ENCODE measurements at places on chromosomes 13 and 19.
A peak's percentile ranks its signal among the peaks of the same experiment; 100 is the strongest.

GRCh38 chr13:109899748-109900147 lies 113.4 kb upstream of the IRS2 start:
- no peak for DNase-seq

GRCh38 chr13:64457976-64458375 lies 2772.2 kb downstream of the PCDH9 start:
- no peak for DNase-seq

- peak; percentile 27 for DNase-seq
These were observed 14.0 kb upstream of the GJA3 start for GRCh38 chr13:20174656-20175405.

DNA sequence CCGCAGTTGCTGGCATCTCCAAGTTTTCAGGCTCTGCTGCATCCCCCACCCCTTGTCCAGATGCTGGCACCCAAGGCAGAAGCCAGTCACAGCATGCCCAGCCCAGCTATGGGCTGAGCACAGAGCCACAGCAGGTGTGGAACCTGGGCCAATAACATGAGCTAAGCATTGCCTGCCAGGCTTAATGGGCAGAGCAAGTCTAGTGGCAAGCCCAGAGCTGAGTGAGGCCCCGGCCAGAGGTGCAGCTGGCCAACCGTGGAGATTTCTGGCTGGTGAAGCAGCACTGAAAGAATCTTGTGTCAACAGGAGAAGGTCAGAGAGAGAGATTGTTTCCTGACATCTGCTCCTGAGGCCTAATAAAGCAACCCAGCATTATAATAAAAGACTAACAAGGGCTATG lies 111.0 kb downstream of the B3GLCT start:
- DNase-seq = no peak

Data from stimulated activated CD8-positive, alpha-beta memory T cell treated with anti-CD3 and anti-CD28 coated beads, Interleukin-7, amount 100 ng/mL, for 1 hour (primary cell).